Mesothelial cell of epicardium (in vitro differentiated cells): ENCODE measurements at places on chromosomes 6 and 20. TPM values are rescaled to one million over a fixed set of nuclear protein-coding genes. Genes with fewer than 3 reads are reported as not detected.

CUL7 gene
- 88.0 to 90.9 TPM (median 90.6 TPM) in 3 replicates for total RNA-seq

- H3K36me3 ChIP-seq = no peaks in the 10 kb centered on the region
- no peaks in the 10 kb centered on the region for H3K27me3 ChIP-seq
- H3K4me1 ChIP-seq = peaks cover 3% of the 10 kb centered on the region
- no peak for DNase-seq
- H3K27ac ChIP-seq = no peak overlapping the region
- no peak overlapping the region for H3K4me3 ChIP-seq
Measured at GRCh38 chr6:93992976-93993375, 573.6 kb upstream of the EPHA7 start.

BPIFA2 gene
- total RNA-seq = not detected in 3 replicates

TMEM14C gene
- total RNA-seq = 74.4 to 78.9 TPM (median 75.7 TPM) in 3 replicates

GRCh38 chr6:131920656-131921055 is 30.5 kb downstream of the CCN2 start:
- peaks cover 2% of the 10 kb centered on the region for H3K36me3 ChIP-seq
- H3K27me3 ChIP-seq = no peaks in the 10 kb centered on the region
- no peak overlapping the region for H3K4me3 ChIP-seq
- H3K4me1 ChIP-seq = no peaks in the 10 kb centered on the region

GRCh38 chr20:20561841-20562240 is 150.6 kb downstream of the RALGAPA2 start:
- H3K27me3 ChIP-seq = no peaks in the 10 kb centered on the region
- no peak for DNase-seq
- peaks cover 1% of the 10 kb centered on the region for H3K36me3 ChIP-seq
- H3K4me1 ChIP-seq = peaks cover 5% of the 10 kb centered on the region
- no peak overlapping the region for H3K4me3 ChIP-seq

DNA sequence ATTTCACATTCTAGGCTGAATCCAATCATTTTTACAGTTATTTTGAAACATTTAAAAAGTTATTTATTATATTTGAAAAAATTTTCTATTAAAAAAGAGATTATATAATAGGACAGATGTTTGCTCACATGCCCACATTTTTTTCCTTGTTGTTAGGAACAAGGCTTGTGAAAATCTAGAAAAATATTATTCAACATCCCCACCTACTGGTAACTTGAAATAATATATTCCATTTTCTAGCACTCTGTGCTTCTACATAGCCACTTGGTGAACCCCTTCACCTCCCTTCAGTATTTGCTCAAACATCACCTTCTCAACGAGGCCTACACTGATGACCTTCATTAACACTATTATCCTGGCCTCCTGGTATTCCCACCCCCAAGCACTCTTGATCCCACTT is 18.3 kb upstream of the GPRC6A start:
- H3K4me1 ChIP-seq = peaks cover 6% of the 10 kb centered on the region
- H3K27ac ChIP-seq = no peak overlapping the region
- no peak for DNase-seq
- no peak overlapping the region for H3K4me3 ChIP-seq

IL20RA gene
- total RNA-seq = 1.1 to 2.1 TPM (median 1.7 TPM) in 3 replicates

DNA sequence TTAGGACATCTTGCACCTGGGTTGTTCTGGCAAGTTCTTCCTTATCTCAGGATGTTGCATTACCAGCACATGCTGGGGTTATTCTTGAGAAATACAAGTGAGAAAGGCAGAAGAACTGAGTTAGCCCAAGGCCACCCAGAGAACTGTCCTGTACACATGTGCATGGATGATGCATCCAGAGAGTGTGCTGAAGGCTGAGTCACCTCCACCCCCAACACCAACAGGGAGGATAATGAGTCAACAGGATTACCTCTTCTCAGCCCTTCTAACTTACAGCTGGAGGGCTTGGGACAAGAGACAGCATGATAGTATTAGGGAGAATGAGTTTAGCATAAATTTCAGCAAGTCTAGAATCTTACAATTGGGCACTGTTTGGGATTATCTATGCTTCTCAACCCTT is 8.5 kb downstream of the SCGN start:
- H3K4me3 ChIP-seq = no peak overlapping the region
- no peaks in the 10 kb centered on the region for H3K36me3 ChIP-seq
- DNase-seq = no peak
- peaks cover 56% of the 10 kb centered on the region for H3K27me3 ChIP-seq
- H3K27ac ChIP-seq = no peak overlapping the region

DNA sequence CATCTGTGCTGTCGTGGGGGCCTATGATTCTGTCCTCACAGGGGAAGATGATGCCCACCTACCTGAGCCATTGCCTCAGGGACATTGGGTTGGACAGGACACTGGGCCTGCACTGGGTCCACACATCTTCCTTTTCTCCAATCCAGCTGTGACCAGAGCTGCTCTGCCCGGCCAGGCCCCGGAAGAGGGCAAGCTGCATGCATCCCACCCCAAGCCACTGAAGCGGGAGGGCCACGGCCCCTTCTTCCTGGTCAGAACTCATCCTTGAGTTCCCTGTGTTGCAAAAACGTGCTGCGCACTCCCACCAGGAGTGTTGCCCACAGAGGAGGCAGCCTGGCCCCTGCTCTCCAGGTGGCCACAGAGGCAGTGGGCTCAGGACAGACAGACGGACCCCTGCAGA is 38.2 kb downstream of the SPDEF start:
- DNase-seq = no peak
- peaks cover 9% of the 10 kb centered on the region for H3K27me3 ChIP-seq
- H3K36me3 ChIP-seq = no peaks in the 10 kb centered on the region
- peaks cover 17% of the 10 kb centered on the region for H3K4me1 ChIP-seq
- H3K4me3 ChIP-seq = no peak overlapping the region
